Activated naive CD4-positive, alpha-beta T cell (primary cell): ENCODE measurements at places on chromosomes 3 and 15.

- DNase-seq: no peak
Observed at GRCh38 chr15:96132126-96132525, 198.4 kb upstream of the NR2F2 start.

- DNase-seq: no peak
Observed at GRCh38 chr15:35834216-35834830, 288.4 kb upstream of the DPH6 start.

DNA sequence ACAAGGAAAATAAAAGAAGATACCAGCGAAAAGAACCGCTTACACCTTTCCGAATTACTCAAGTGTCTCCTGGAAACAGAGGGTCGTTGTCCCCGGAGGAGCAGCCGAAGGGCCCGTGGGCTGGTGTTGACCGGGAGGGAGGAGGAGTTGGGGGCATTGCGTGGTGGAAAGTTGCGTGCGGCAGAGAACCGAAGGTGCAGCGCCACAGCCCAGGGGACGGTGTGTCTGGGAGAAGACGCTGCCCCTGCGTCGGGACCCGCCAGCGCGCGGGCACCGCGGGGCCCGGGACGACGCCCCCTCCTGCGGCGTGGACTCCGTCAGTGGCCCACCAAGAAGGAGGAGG lies 325 bp downstream of the ALCAM start:
- no peak for DNase-seq

- DNase-seq: peak; percentile 7
Observed at GRCh38 chr15:28994142-28994830, 108.5 kb downstream of the APBA2 start.

GRCh38 chr3:46127503-46127902 lies 80.6 kb downstream of the CCR1 start:
- no peak for DNase-seq

DNA sequence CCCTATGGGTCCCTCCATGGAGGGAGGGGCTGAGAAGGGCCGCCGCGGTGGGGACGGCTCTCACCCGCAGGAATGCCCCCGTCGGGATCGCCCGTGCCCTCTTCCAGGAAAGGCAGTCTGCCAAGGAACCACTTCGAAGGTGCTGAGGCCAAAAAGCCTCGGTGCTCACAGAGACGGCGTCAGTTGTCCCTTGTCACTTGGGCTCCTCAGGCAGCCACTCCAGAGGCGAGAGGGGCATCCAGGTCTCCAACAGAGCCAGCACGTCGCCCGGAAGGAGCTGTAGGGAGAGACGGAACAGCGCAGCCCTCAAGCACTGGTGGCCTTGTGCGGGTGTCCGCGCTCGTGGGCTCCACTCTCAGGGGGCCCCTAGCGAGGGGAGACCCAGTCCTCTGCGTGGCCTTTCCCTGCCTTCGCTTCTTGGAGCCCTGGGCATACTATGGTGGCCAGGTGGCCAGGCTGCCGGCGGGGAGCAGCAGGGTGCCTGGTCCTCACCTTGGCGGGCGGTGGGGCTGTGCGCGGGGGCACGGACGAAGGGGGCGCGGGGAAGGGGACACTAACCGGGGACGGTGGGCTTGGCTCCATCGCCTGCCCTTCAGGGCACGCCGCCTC lies 994 bp downstream of the MESP1 start:
- DNase-seq: no peak

DNA sequence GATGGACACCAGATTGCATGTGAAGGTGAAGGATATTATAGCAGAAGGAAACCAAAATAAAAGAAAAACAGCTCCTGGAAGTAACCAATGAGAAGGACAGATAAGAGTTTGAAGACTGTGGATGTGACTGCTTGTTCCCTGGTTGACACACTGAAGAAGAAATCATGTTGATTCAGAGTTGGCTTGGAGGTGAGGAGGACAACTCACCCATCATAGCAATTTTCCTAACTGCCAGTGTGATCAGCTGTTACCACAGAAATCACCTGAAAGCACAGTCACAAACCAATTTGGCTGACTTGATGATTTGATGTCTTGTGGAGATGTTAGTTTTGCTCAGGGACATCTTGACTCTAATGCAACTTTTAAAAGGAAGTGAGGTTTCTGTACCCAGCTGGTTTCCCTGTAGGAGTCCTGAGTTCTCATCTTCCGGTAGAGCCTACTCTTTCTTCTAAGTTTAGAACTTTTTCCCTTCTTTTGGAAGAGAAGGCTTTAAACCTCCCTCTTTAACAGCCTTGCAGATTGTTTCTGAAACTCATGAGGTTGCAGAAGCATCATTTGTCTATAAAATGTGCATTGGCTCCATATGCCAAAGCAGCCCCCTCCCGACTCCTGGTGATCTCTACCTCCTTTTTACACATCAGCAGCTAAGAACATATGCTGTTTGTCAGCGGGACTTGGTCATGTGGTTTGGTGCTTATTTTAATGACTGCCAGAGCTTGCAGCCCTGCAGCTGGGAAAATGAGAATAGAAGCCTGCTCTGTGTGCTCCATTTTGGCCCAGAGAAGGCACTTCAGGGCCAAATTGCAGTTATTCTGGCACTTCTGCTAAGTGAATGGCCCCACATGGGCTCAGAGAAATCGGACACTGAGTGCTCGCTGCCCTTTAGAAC lies 10.3 kb downstream of the ATG7 start:
- no peak for DNase-seq

DNA sequence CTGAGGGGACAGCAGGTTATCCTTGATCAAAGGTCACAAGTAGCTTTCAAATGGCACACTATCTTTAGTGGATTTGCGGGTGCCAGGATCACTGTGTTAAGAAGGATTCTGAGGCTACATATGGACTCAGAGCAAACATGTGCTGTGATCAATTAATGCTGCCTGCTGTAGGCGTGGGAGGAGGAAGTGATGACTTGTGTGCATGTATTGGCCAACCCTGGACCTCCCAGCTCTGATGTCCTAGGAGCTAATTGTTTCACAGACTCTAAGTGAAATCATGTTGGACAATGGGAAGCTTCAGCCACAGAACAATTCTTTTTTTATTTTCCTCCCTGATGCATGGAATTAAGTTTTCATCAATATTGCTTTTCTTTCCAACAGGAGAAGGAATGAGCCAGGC lies 24.4 kb downstream of the FAH start:
- DNase-seq: no peak

DNA sequence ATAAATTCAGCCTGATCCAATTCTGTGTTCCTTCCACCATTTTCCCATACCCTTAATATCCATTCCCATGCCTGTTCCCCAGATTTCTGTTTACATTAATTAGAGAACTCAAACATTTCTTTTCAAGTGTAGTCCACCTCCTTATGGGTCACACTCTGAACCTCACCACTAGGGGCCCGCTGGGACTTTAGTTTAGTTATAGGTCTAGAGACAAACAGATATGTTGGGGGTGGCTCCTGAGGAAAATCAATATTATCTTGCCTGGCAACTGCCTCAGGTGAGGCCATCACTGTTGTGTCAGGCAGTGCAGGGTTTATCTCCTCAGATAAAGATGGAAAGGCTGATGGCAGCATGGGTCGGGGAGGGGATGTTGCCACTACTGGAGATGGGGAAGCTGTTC lies 72.8 kb downstream of the CLDN1 start:
- no peak for DNase-seq

DNA sequence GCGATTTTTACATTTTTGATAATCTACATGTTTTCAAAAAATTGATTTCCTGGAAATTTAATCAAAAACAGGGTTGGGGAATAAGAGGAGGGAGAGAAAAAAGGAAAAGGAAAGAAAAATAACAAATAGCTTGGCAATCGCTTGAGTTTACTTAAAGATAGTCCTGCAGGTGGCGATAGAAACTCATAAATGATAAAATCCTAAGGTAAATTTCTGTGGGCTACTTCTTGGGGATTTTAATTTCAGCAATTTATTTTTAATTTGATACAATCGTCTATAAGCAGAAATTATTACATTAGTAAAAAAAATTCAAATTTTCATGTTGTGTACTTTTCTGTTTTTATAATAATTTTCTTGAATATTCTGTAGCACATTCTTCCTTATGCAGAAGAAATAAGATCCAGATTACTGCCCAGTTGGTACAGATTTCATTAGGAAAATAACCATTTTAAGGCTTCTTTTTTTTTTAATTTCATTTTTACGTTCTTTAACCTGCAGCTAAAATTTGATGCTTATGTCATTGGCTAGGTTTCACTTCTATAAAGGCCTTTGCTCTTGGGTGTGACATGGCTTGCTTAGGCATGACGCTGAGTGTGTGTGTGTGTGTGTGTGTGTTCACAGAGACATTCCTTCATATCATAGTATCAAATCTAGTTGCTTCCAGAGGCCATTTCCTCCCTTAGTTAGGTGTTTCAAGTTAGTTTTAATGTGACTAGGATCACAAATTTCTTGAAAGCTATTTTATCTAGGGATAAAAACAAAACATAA lies 181.8 kb downstream of the MCTP2 start:
- DNase-seq: no peak

DNA sequence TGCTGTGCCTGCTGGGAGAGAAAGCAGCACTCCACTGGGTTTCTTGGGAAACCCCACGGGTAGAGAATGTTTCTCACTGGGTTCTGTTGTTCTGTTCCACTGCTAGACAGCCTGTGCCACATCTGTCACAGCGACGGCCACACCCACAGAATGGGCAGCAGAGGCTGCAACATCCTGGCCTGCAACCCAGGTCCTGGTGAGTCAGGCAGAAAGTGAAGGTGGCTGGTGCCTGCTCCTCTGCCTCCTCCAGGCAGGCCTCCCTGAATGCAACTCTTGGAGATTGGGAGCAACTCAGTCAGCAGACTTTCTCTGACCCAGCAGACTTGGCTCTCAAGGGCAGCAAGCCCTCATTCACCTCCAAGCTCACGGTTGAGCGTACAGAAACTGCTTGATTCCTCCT lies 13.0 kb downstream of the C3orf18 start:
- no peak for DNase-seq

DNA sequence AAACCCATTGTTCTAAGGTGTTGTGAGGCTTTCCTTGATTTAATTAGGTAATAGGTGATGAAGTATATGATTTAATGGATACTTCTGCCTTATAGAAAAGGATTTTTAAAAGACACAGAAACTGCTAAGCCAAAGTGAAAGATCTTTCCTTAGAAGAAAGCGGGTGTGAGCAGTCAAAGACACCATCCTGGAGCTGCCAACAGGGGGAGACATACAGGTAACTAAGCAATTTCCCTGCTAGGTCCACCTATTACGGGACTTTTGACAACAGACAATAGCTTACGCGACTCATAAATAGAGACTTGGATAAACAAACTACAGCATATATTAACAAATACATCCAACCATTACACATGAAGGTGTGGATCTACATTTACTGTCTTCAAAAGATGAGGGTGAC lies 669.5 kb downstream of the SQOR start:
- DNase-seq: no peak

DNA sequence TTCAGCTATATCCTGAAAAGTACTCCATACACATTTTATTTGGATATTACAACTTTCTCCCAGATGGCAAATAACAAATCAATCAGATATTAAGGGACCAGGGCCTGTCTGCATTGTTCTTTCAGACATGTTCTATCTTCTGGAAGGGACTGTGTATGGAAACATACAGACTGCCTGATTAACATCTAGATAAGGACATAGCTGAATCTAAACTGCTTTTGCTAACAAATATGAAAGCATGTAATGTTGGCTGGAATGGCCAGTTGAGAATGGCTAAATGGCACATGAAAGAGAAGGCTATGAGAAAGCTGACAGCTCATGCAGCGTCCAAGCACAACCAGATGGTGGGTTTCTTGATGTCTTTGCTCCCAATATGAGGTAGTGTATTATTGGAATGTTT lies 149.4 kb downstream of the CFAP20DC start:
- DNase-seq: no peak

DNA sequence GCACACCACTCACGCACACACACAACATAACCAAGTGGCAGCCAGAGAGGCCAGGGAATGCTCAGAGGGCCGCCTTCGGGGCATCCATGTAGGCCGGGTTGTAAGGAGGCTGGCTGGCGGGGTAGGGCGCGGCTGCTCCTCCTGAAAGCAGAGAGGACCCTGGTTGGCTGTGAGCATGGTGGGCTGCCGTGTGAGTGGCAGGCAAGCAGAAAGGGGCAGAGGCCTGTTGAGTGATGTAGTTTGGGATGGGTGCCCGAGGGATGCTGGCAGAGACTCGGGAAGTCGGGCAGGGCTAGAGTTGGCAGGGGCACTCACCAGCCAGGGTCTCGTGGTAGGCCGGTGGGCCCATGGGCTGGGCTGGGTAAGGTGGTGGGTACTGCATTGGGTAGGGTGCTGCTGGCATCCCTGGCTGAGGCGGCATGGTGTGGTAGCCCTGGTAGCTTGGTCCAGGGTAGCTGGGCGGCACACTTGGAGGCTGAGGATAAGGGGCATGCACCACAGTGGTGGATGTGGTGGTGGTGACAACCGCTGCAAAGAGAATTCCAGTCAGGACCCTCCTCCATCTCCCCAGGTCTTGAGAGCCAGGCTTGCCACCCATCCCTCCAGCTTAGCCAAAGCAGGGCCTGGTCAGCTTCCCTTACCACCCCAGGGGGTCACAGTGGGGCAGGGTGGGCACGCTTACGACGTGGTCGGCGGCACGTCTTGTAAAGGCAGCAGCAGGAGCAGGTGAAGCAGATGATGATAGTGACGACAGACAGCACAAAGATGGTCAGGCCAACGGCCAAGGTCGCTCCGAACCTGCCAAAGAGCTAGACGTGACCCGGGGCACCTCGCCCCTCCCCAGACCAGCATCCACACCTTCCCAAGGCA lies 22.7 kb downstream of the ATRIP start:
- no peak for DNase-seq

- no peak for DNase-seq
Observed at GRCh38 chr3:157319672-157320071, 117.0 kb upstream of the PTX3 start.

DNA sequence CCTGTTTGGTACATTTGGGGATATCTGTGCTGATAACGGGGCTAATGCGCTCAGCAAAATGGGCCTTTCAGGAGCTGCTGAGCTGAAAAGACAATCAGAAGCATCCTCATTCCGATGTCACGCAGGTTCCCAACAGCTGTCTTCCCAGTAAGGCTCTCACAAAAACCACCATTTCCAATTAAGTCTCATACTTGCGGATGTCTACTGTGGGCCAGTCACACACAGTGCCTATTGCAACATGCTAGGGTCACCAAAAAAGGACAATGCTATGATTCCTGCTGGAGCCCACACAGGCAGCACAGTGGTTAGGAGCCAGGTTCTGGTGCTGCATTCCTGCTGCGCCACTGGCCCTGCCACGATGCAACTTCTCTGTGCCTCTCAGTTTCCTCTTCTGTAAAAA lies 16.4 kb upstream of the LDHAL6B start:
- DNase-seq: no peak

DNA sequence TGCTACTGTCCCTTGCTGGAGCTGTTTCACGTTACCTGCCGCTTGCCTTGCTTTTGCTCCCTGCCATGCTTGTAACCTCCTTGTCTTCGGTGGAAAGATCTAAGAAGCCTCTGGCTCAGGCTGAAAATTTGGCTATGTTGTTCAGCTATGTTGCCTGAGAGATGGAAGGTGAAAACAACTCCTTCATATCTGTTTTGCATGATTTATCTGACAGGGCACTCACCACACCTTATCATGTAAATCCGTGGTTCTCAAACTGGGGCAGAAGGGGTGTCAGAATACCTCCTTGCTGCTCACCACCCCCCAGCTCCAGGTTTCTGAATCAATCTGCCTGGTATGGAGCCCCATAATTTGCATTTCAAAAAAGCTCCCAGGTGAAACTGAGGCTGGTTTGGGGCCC lies 6.5 kb upstream of the CORO2B start:
- DNase-seq: no peak
